Esophagus squamous epithelium (tissue), 5 donors: ENCODE measurements at places on chromosomes 5 and 9.

DNA sequence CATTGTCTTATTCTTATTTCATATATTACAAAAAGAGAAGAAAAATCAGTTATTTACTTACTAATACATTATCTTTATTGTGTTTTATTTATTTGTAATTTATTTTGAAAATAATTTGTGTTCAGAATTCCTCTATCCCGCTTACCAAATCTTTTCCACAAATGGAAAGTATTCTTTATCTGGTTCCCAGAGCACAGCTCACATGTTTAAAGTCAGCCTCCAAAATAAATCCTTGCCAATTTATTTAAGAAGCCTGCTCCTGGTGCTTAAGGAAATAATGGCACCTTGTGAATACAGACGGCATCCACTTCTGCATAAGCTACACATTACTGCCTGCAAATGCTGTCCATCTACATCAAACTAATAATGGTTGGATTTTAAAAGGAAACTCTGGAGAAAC is 435.4 kb downstream of the MTRR start:
- DNase-seq = no peak

DNA sequence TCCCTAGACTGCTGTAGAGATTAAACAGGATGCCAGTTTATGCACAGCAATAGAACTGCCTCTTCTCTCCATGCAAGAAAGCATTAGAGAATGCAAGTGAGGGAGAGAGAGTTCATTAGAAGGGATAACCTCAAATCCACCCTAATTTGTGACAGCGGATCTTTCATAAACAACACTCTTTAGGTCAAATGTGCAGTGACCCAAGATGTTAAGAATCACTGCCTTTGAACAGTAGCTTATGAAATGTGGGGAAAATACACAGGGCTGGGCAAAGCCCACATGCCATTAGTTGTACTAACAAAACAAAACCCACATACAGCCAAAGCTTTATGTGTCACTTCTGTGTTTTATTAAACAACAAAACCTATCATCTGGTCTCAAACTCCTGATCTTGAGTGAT is 36.2 kb upstream of the POU4F3 start:
- no peak for DNase-seq

DNA sequence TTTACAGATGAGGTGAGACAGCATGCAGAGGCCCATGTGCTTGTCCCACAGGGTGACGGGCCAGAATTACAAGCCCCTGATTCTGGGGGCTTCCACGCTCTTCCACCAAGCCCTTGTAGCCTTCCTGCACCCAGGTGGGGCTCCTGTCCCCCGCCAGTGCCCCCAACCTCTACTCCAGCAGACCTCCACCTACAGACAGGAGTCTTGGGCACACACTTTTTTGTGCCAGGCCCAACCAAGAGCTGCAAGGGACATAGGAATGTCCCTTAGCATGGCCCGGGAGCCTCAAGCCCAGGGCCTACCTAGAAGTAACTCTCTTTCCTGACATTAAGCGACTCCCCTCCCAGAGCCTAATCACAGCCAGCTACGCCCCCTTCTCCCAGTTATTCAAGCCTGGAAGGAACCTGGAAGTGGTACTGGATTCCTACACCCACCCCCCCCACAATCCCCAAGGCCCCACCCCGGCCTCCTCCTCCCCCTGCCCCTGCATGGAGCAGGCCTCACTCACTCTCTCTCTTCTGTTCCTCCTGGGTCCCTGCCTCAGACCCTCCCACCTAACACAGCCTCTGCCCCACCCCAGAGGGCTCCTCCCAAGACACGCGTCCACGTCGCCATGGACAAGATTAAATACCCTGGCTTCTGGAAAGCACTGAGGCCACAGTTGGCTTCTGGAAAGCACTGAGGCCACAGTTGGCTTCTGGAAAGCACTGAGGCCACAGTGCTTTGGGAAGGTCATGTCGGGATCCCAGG is 30.5 kb downstream of the ADAMTS2 start:
- no peak for DNase-seq

GRCh38 chr9:136482046-136482792 is 621 bp downstream of the SEC16A start:
- DNase-seq = no peak

- DNase-seq = no peak
Observed at GRCh38 chr5:139668064-139668880, 20.1 kb downstream of the CXXC5 start.

DNA sequence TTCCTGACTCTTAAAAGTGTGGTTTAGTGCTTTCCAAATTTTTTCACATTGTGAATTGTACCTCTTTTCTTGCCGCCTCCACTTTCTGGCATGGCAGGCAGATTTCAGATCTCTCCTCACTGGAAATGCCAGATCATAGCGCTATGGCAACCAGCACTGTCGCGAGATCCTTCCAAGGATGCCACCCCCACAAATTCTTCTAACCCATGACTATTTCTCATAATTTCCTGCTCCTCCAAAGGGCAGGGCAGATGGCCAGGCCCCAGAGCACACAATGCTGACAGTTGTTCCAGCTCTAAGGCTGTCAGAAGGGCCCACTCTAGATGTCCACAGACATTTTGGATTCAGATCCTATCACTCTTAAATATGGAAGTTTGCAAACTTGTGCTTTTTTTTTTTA is 446.2 kb upstream of the RIOK2 start:
- DNase-seq = no peak
